ENCODE measurements at places on chromosomes 2 and 18. TPM values are rescaled to one million over a fixed set of nuclear protein-coding genes. Genes with fewer than 3 reads are reported as not detected.

The SERPINB10 gene
- total RNA-seq = not detected

The CDK5R2 gene
- 0.51 TPM for total RNA-seq

The NT5DC4 gene
- not detected for total RNA-seq

The TYMS gene
- total RNA-seq = 136 TPM

The LRRC30 gene
- total RNA-seq = not detected

The RPIA gene
- total RNA-seq = 32.5 TPM

The ZNF521 gene
- 87.6 TPM for total RNA-seq

The CRACDL gene
- 2.9 TPM for total RNA-seq

The MEMO1 gene
- total RNA-seq = 102 TPM

The SLC19A3 gene
- not detected for total RNA-seq

The TUBA4A gene
- total RNA-seq = 5.0 TPM

The CRYBA2 gene
- total RNA-seq = not detected

The OTOF gene
- total RNA-seq = 0.49 TPM

The KCNG2 gene
- total RNA-seq = 3.8 TPM

The CDC42EP3 gene
- not detected for total RNA-seq

The DSC3 gene
- not detected for total RNA-seq

The CIDEA gene
- total RNA-seq = not detected

The MYO5B gene
- total RNA-seq = not detected

The SNTG2 gene
- not detected for total RNA-seq

The RGPD3 gene
- 1.3 TPM for total RNA-seq

The EFR3B gene
- total RNA-seq = 0.18 TPM

The WNT10A gene
- total RNA-seq = 0.12 TPM

The ACTG2 gene
- total RNA-seq = not detected

The CYP26B1 gene
- not detected for total RNA-seq

The CXCR1 gene
- not detected for total RNA-seq

The TXNDC2 gene
- total RNA-seq = 0.06 TPM

The TIGD1 gene
- total RNA-seq = 5.2 TPM

The ZC3H15 gene
- 114 TPM for total RNA-seq

The RAMP1 gene
- not detected for total RNA-seq

The LIMS2 gene
- 5.8 TPM for total RNA-seq

The TCF23 gene
- not detected for total RNA-seq

The FOXD4L1 gene
- total RNA-seq = not detected

The BIN1 gene
- total RNA-seq = 11.1 TPM

The HOXD13 gene
- total RNA-seq = not detected

The SCYGR4 gene
- not detected for total RNA-seq

The ACVR1C gene
- not detected for total RNA-seq

The RBM44 gene
- total RNA-seq = 0.25 TPM

The UGT1A8 gene
- not detected for total RNA-seq

The NR4A2 gene
- total RNA-seq = not detected

The SP9 gene
- total RNA-seq = not detected

The LYPD1 gene
- total RNA-seq = not detected

The ACVR1 gene
- total RNA-seq = 1.9 TPM

The ANKRD62 gene
- not detected for total RNA-seq

The RANBP2 gene
- 27.2 TPM for total RNA-seq

The SYT4 gene
- total RNA-seq = not detected

The CNTNAP5 gene
- total RNA-seq = not detected

The GALNT5 gene
- not detected for total RNA-seq
